ENCODE measurements at places on chromosomes 4 and X. TPM values are rescaled to one million over a fixed set of nuclear protein-coding genes. Genes with fewer than 3 reads are reported as not detected.

The NOCT gene
- 7.8 TPM for total RNA-seq

The EFHC2 gene
- 0.21 TPM for total RNA-seq

The DUSP9 gene
- 1.9 TPM for total RNA-seq

The TAB3 gene
- total RNA-seq = 11.4 TPM

The SMR3B gene
- not detected for total RNA-seq

All from A549 treated with Mapracorat at 1 μM for 4 hours (cell line).